Amniotic stem cell (primary cell): ENCODE measurements at places on chromosomes 16 and 17.
A peak's percentile ranks its signal among the peaks of the same experiment; 100 is the strongest.

GRCh38 chr16:47519546-47519945 lies 58.4 kb downstream of the PHKB start:
- DNase-seq: no peak

DNA sequence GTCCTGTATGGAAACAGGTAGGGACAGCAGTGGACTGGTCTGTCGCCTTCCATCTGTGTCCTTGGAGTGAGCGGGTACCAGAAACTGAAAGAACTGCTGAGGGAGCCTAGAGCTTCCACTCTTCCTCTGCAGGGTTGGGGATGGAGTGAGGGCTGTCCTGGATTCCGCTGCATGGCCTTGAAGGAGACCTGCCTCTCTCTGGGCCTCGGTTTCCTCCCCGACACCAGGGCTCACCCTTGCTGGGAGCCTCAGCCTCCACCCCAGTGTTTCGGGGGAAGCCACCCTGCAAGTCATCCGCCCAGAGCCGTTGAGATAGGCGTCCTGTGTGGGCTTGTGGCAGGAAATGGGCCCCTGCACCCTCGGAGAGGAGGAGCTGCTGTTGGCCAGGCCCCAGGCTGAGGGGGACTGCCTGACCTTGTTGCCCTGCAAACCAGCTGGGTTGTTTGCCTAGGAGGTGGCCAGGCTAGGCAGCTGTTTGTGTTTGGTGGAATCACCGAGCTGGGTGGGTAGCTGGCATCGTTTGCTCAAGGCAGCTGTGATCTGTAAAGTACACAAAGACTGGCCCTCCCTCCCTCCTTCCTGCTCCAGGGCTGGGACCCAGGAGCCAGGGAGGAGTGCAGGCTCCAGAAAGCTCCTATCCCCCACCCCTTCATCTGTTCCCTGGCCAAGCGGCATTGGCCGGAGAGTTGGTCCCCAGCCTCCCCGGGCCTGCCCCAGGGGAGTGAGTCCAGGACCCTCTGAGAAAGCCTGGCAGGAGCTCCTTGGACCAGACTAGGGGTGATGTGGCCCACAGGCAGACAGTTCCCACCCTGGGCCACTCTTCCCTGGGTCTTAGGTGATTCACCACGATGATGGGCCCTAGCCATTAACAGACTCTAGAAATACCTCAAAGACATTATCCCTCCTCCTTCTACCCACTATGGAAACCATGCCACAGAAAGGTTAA lies 1.3 kb downstream of the RAB37 start:
- no peak for DNase-seq

DNA sequence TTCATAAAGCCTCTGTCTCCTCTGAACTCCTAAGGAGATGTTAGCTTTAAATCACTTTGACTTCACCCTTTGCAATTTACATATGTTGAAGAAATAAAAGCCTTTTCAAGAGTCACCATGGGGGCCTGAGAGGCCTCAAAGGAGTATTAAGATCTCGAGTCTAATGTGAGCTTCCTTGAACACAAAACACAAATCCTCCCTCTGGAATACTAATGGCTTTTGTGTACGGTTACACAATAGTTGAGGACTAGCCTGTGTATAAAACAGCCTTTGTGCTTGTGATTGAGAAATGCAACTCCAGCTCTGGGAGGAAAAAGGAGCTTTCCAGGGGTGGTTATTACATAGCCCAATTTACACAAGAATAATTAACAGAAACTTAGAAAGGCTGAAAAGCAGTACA lies 1140.2 kb downstream of the CDH11 start:
- no peak for DNase-seq

DNA sequence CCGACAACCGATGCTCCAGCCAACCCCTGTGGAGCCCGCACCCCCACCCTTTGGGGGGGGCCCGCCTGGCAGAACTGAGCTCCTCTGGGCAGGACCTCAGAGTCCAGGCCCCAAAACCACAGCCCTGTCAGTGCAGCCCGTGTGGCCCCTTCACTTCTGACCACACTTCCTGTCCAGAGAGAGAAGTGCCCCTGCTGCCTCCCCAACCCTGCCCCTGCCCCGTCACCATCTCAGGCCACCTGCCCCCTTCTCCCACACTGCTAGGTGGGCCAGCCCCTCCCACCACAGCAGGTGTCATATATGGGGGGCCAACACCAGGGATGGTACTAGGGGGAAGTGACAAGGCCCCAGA lies 17.9 kb downstream of the NGFR start:
- DNase-seq: no peak

DNA sequence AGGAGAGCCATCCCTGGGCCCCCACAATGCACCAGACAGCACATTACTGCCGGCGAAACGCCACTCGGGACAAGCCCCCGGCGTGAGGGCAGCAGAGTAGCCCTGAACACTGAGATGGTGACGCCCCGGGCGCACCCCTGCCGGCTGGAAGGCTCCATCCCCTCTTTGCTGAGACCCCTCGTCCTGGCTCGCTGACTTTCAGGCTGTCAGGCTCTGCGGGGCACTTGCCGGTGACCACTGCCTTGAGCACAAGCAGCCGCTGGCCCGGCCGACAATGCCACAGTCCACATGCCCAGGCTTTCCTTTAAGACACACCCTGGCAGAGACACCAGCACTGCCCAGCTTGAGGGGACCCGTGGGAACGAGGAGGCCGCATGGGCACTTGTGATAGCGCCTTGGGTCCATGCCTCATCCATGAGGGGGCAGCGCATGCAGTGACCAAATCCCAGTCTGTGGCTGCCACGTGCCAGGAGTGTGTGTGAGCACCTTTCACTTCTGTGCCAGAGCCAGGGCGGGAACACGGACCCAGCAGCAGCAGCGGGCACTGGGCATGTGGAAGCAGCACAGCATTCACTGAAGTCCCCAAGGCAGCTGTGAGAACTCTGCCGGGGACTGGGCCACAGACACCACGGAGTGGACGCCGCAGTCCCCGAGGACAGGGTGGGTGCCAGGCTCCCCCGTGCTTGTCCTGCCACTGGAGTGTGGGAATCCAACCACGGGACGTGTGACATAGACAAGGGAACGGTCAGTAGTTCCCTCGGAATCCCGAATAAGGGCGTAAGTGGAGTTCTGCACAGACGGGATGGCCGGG lies 24.5 kb downstream of the NDUFAF8 start:
- DNase-seq: no peak

- no peak for DNase-seq
These were observed 32.8 kb upstream of the ABCC12 start for GRCh38 chr16:48188449-48189102.

GRCh38 chr17:79844869-79845600 lies 5.8 kb upstream of the CBX4 start:
- no peak for DNase-seq

DNA sequence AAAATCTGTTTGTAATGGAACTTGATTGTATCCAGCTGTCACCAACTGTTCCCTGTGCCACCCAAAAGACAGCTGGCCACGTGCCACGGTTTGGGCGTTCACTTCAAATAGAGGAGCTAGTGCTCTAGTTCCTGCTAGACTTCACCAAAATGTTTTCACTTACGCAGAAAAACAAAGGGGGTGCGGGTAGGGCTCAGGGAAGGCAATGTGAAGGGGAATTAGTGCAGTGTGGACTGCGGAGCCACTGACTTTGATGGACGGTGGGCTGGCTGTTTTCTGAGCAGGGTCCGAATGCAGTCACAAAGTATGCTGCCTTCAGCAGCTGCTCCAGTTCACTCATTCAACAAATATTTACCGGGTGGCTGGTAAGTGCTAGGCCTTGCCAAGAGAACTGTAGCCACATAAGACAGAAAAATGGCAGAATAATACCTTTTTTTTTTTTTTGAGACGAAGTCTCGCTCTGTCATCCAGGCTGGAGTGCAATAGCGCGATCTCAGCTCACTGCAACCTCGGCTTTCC lies 7.6 kb upstream of the CYTH1 start:
- DNase-seq: peak; percentile 47

GRCh38 chr16:57736419-57737351 lies 1.1 kb downstream of the KATNB1 start:
- DNase-seq: no peak

- DNase-seq: no peak
These were observed 8.1 kb downstream of the CTRL start for GRCh38 chr16:67923414-67924116.

DNA sequence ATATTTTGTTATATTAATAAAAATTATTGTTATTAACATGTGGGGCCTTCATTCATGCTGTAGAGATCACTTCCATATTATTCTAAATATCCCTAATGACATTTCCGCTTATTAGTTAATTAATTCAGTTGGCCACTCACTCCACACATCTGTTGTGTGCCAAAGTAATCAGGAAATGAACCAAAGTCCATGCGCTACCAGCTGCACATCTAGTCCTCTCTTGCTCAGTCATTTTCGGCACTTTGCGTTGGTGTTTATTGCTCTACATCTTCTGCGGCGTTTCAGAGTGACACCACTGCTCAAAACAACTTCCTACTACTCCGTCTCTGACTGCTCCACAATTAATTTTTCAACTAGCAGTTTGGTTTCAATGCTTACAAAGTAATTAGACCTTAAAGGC lies 101.4 kb upstream of the ZFHX3 start:
- no peak for DNase-seq

DNA sequence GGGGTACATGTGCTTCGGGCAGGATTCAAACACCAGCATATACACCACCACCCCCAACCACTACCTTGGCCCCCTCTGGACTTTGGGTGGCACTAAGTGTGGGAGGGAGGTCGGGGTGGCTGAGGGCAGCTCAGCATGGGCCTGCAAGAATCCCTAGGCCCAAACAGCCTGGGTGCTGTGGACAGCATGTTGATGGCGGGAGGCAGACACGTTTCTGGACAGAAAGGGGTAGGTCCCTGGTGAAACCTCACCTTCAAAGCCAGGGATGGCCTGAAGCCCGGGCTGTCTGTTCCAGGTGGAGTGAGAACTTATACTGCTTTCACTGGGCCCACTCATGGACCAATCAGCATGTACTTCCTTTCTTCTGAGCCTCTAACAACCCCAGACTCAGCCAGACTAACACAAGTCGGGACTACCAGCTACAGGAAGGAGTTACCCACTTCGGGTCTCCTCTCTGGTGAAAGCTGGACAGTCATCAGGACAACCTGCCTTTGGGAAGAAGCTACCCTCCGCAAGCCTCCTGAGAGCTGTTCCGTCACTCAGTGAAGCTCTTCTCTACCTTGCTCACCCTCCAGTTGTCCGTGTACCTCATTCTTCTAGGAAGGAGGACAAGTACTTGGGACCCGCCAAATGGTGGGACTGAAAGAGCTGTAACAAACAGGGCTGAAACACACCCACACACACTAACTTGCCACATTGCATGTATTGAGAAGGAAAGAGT lies 203.0 kb downstream of the CPPED1 start:
- no peak for DNase-seq

- DNase-seq: no peak
These were observed 1.7 kb downstream of the NUPR1 start for GRCh38 chr16:28537076-28537475.

GRCh38 chr16:85253084-85253941 lies 141.0 kb upstream of the CIBAR2 start:
- no peak for DNase-seq

- DNase-seq: no peak
These were observed 126.3 kb downstream of the ZNF778 start for GRCh38 chr16:89343501-89344457.

DNA sequence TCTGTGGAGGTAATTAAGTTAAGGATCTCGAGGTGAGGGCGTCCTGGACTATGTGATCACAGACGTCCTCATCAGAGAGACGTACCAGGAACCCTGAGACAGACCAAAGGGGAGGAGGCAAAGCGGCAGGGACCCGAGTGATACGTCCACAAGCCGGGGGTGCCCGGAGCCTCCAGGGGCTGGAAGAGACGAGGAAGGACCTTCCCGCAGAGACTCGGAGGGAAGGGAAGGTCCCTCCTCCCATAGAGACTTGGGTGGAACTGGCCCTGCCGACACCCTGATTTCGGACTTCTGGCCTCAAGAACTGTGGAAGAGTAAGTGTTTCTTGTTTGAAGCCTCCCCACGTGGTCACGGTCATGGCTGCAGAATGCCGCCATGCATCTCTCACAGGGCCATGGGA lies 30.8 kb downstream of the LMF1 start:
- DNase-seq: no peak

- DNase-seq: no peak
These were observed 18.0 kb downstream of the C17orf75 start for GRCh38 chr17:32323811-32324491.

DNA sequence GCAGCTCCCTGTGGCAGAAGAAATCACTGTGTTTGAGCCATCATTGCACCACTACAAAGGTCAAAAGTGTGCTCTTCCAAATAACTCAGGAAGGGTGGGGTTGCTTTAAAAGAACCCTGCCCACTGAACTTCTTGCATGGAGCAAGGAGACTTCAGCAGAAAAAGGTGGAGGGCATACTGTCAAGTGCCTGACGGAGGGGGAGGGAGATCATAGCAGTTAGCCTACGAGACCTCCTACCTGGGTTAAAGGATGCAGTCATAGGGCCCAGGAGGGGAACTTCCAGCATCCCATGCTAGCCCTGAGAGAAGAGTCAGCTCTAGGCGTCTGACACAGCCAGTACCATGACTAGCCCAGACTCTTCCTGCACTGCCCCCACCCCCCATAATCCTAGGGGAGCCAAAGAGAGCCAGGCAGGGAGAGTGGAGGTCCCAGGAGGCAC lies 45.3 kb upstream of the MSI2 start:
- no peak for DNase-seq

GRCh38 chr16:72827866-72828265 lies 220.1 kb downstream of the ZFHX3 start:
- no peak for DNase-seq

DNA sequence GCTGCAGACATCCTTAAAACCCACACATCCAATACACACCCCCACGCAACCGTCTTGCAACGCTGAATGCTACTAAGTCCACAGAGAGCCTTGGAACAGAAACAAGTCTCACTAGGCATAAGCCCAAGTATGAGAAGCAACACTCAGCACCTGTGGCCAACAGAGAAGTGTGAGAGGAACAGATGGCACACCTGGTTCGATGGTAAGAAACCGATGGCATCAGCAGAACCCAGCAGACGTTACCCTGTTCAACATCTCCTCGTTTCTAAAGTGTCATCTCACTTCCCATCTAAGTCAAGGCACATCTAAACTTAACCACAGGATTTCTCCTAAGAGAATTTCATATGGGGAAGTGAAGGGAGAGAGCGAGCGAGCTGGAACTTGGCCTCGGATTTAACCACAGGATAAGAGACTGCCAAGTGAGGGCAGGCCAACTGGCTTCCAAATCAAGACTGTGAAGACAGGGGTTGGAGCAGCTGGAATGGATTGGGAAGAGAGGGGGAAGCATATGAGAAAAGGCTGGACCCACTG lies 41.0 kb downstream of the NXPH3 start:
- DNase-seq: no peak

- DNase-seq: no peak
These were observed 95.6 kb upstream of the HS3ST4 start for GRCh38 chr16:25596194-25596593.

- no peak for DNase-seq
These were observed 98.6 kb upstream of the CHMP6 start for GRCh38 chr17:80892900-80893603.
